ENCODE measurements at places on chromosomes 7 and 10.
A peak's percentile ranks its signal among the peaks of the same experiment; 100 is the strongest.

GRCh38 chr10:112250555-112250954 lies 32.6 kb upstream of the TECTB start:
- no peak for DNase-seq

GRCh38 chr7:151018421-151019129 lies 5.7 kb downstream of the ATG9B start:
- DNase-seq = no peak

- DNase-seq = no peak
These were observed 114.3 kb downstream of the TBXAS1 start for GRCh38 chr7:139943401-139943800.

DNA sequence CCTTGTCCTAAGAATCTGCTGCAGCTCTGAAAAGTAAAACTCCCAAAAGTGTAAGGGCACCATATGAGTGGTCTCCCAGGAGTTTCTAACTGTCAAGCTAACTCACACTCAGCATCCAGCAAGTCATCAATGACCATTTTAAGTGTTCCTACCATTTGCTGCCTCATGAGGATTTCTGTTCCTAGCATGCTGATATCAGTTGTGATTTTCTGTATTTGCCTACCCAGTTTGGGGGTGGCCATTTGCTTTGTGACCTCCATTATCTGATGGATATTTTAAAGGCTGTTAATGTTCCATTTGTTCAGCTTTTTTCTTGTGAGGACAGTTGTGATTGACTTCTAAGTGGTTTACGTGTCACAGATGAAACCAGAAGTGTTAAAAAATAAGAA lies 2.9 kb downstream of the FAM24B start:
- DNase-seq = no peak

GRCh38 chr7:147436718-147437117 lies 1153.8 kb upstream of the C7orf33 start:
- DNase-seq = no peak

- DNase-seq = peak; percentile 72
These were observed 131.0 kb downstream of the CXCL12 start for GRCh38 chr10:44253769-44254462.

- no peak for DNase-seq
These were observed 16.5 kb downstream of the WDR86 start for GRCh38 chr7:151393031-151393977.

DNA sequence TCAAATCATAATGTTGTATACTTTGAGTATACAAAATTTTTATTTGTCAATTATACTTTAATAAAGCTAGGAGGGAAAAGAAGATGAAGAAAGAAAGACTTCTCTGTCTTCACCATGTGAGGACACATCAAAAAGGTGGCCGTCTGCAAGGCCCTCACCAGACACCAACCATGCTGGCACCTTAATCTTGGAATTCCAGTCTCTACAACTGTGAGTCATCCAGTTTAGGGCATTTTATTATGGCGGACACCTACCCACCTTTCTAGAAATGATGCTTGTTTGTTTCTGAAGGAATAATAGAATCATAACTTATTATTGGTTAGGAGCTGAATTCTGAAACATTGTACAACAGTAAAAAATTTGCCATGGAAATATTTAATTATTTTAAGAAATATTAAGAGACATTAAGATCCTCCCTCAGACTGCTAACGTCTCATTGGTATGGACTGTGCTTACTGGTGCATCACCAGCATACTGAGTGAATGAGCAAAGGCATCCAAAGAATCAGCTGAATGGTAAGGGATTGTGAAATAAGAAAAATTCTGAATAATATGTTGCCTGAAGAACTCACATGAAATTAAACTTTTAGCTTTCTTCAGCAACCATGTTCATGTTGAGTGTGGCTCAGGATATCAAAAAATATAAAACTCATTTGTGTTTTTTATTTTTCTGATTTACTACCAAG lies 536.6 kb downstream of the HTR7 start:
- DNase-seq = peak; percentile 55

- no peak for DNase-seq
These were observed 186.8 kb upstream of the NEBL start for GRCh38 chr10:21083861-21084260.

Measured in AG04449 (cell line).